PC-9 (cell line): ENCODE measurements at places on chromosomes 1 and 21. TPM values are rescaled to one million over a fixed set of nuclear protein-coding genes. Genes with fewer than 3 reads are reported as not detected.

The TMPRSS15 gene
- total RNA-seq: not detected in 2 replicates

The SV2A gene
- 0.20 and 0.33 TPM in 2 replicates for total RNA-seq

DNA sequence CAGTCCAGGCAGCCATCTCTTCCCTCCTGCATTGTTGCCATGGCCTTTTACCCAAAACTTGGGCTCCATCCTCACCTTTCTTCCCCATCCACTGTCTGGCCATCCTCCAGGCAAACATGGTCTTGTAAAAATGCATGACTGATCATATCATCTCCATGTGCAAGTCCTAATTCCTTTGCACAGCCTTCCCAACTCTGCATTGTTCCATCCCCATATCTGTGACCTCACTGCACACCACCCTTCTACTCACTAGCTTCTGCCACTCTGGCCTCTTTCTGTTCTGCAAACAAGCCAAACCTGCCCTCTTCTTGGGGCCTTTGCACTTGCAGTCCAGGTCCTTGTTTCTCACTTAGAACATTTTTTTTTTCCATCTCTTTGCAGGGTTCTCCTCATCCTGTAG, 230.1 kb upstream of the GJB5 start:
- no peak overlapping the region for H3K27ac ChIP-seq
- H3K4me1 ChIP-seq: no peaks in the 10 kb centered on the region
- DNase-seq: no peak
- peaks cover 18% of the 10 kb centered on the region; the same call in 1 of the 2 replicates for H3K27me3 ChIP-seq

The FCRL6 gene
- not detected in 2 replicates for total RNA-seq

- H3K36me3 ChIP-seq: no peaks in the 10 kb centered on the region
- H3K27me3 ChIP-seq: no peaks in the 10 kb centered on the region
- DNase-seq: no peak
- H3K4me1 ChIP-seq: 0 out of 2 replicates have a peak, but pooled peaks cover 6% of the 10 kb centered on the region
- H3K27ac ChIP-seq: no peak overlapping the region
These were observed 143.9 kb downstream of the HS2ST1 start for GRCh38 chr1:87058343-87058649.

The HTR1D gene
- 15.0 and 17.1 TPM in 2 replicates for total RNA-seq

DNA sequence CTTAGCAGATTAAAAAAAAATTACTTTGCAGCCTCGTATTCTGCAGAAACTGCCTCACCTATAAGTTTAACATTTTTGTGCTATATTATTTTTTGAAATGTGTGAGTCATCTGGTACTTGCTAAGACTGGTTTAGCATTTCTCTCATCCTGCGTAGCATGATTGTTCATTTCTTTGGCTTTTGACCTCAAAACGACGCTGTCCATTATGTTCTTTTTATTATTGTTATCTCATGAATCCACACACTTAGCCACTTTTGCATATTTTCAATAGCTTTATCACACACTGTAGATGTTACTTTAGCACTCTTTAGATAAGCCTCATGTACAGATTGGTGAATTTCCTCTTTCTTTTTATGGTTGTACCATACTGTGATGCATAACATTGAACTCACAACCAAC, 1004.9 kb upstream of the NCAM2 start:
- no peak overlapping the region for H3K27ac ChIP-seq
- H3K4me3 ChIP-seq: no peak overlapping the region
- no peak for DNase-seq
- no peaks in the 10 kb centered on the region for H3K27me3 ChIP-seq
- H3K4me1 ChIP-seq: no peaks in the 10 kb centered on the region

GRCh38 chr1:107871687-107872395, 93.1 kb downstream of the VAV3 start:
- no peaks in the 10 kb centered on the region for H3K27me3 ChIP-seq
- no peak overlapping the region for H3K27ac ChIP-seq
- H3K36me3 ChIP-seq: no peaks in the 10 kb centered on the region
- H3K4me3 ChIP-seq: no peak overlapping the region

- H3K27ac ChIP-seq: no peak within 1 kb of the TSS
- no peak for DNase-seq
- H3K4me3 ChIP-seq: no peak within 1 kb of the TSS
- H3K4me1 ChIP-seq: peaks cover 13% of the 10 kb centered on the region
- no peaks in the 10 kb centered on the region for H3K36me3 ChIP-seq
These were observed at the start of gene CAMK1G for GRCh38 chr1:209583408-209583807. CAMK1G (plus strand) TSS chr1:209583714; CDS start chr1:209594984, 11,270 bp downstream.

DNA sequence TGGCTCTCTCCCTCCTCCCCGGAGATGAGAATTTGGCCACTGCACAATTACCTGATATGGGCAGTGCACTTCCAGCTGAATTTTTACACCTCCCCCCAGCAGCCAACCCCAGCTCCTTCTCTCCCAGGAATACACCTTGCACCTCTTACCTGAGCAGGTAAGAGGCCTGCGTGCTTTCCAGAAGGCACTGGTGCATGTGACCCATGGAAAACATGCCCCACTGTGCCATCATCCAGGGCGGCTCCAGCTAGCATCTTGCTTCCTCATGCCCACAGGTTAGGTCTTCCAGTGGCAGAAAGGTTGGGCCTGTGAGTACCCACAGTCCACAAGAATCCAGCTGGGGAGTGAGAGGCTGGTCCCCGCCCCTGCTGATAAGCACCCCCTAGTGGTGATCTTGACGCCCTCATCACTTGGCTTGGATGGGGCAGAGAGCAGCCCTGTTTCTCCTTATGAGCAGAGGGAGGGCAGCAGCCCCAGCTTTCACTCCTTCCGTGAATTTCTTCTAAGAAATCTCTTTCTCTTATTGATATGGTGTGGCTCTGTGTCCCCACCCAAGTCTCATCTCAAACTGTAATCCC, 57.8 kb downstream of the EDARADD start:
- peaks cover 4% of the 10 kb centered on the region; the same call in 1 of the 2 replicates for H3K27me3 ChIP-seq
- no peak overlapping the region for H3K27ac ChIP-seq
- H3K4me3 ChIP-seq: no peak overlapping the region
- no peaks in the 10 kb centered on the region for H3K36me3 ChIP-seq
- H3K4me1 ChIP-seq: peaks cover 7% of the 10 kb centered on the region; the same call in 1 of the 2 replicates

- no peak overlapping the region for H3K4me3 ChIP-seq
- H3K36me3 ChIP-seq: no peaks in the 10 kb centered on the region
- no peak for DNase-seq
These were observed 114.1 kb downstream of the TNR start for GRCh38 chr1:175629318-175629694.

- no peaks in the 10 kb centered on the region for H3K27me3 ChIP-seq
- H3K4me1 ChIP-seq: peaks cover 15% of the 10 kb centered on the region; the same call in 1 of the 2 replicates
- H3K4me3 ChIP-seq: no peak overlapping the region
- H3K27ac ChIP-seq: no peak overlapping the region
- no peaks in the 10 kb centered on the region for H3K36me3 ChIP-seq
- no peak for DNase-seq
These were observed 48.7 kb downstream of the SMYD2 start for GRCh38 chr1:214329470-214330220.

- H3K4me1 ChIP-seq: no peaks in the 10 kb centered on the region
- no peak overlapping the region for H3K4me3 ChIP-seq
- no peak for DNase-seq
These were observed 131.5 kb downstream of the KCNJ6 start for GRCh38 chr21:37784591-37785318.

The H6PD gene
- 31.1 and 43.9 TPM in 2 replicates for total RNA-seq

The CFHR2 gene
- total RNA-seq: not detected in 2 replicates

DNA sequence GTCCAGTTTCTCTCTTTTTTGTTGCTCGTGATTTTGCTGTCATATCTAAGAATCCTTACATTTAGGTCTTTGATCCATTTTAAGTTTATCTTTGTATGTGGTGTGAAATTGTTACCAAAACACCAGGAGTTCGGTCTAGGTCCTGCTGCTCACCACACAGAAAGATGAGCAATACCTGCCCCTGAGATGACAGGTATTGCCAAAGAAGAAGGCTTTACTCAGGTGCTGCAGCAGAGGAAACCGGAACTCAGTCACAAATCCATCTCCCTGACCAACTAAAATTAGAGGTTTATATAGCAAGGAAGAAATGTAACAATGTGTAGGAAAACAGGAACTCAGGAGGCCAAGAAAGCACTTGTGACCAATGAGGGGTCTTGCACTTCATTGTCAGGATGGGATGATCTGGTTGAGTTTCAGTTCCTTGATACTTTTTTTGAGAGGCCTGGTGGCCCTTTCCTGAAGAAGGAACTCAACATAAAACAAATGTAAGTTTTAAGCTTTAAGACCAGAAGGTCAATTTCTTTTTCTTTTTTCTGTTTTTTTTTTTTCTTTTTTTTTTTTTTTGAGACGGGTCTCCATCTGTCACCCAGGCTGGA, 16.5 kb upstream of the SETDB1 start:
- H3K27ac ChIP-seq: no peak overlapping the region
- no peaks in the 10 kb centered on the region for H3K27me3 ChIP-seq
- no peaks in the 10 kb centered on the region for H3K36me3 ChIP-seq
- H3K4me3 ChIP-seq: no peak overlapping the region
- no peak for DNase-seq

- H3K4me1 ChIP-seq: no peaks in the 10 kb centered on the region
- no peak for DNase-seq
- H3K36me3 ChIP-seq: no peaks in the 10 kb centered on the region
- no peaks in the 10 kb centered on the region for H3K27me3 ChIP-seq
- H3K27ac ChIP-seq: no peak overlapping the region
These were observed 593.5 kb downstream of the KIF26B start for GRCh38 chr1:245748240-245748639.

The DEPDC1 gene
- total RNA-seq: 49.0 and 74.0 TPM in 2 replicates

The GBP5 gene
- not detected in 2 replicates for total RNA-seq

DNA sequence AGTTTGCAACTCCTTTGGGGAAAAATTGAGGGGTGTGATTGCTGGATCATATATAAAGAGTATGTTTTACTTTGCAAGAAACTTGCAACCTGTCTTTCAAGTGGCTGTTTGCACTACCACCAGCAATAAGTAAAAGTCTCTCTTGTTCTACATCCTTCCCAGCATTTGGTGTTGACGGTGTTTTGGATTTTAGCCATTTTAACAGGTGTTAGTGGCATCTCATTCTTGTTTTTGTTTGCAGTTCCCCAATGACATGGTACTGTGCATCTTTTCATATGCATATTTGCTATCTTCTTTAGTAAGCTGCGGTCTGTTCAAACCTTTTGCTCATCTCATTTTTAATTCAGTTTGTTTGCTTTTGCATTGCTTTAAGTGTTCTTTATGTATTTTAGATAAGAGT, 535.5 kb downstream of the LRRIQ3 start:
- H3K36me3 ChIP-seq: no peaks in the 10 kb centered on the region
- no peak for DNase-seq
- H3K4me3 ChIP-seq: no peak overlapping the region
- H3K27ac ChIP-seq: no peak overlapping the region
- H3K4me1 ChIP-seq: no peaks in the 10 kb centered on the region

GRCh38 chr1:55536545-55536865, 321.3 kb upstream of the USP24 start:
- no peak overlapping the region for H3K4me3 ChIP-seq
- peaks cover 17% of the 10 kb centered on the region; the same call in 1 of the 2 replicates for H3K4me1 ChIP-seq
- H3K27me3 ChIP-seq: no peaks in the 10 kb centered on the region

DNA sequence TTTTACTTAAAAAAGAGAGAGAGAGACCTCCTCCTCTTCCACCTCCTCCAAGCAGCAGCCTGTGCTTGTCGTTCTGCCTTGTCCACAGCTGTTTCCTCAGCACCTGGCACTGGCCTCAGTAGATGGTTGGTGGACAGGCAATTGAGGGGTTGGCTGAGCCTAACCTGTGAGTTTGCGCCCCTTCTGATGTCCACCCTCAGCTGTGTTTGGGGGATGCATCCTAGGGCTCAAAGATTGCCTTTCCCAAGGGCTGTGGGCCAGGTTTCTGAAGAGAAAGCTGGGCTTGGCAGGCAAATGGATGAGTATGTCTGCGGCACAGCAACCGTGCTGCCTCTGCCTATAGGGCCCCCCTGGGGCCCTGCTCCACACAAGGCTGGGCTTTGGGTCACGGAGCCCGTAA, 35.1 kb upstream of the KDM4A start:
- no peak overlapping the region for H3K4me3 ChIP-seq
- H3K36me3 ChIP-seq: peaks cover 14% of the 10 kb centered on the region
- H3K4me1 ChIP-seq: no peaks in the 10 kb centered on the region
- no peaks in the 10 kb centered on the region for H3K27me3 ChIP-seq
- no peak overlapping the region for H3K27ac ChIP-seq
